CD4-positive, alpha-beta T cell treated with Interleukin-1 beta for 1 hour (primary cell): ENCODE measurements at places on chromosomes 2 and 18.
A peak's percentile ranks its signal among the peaks of the same experiment; 100 is the strongest.

DNA sequence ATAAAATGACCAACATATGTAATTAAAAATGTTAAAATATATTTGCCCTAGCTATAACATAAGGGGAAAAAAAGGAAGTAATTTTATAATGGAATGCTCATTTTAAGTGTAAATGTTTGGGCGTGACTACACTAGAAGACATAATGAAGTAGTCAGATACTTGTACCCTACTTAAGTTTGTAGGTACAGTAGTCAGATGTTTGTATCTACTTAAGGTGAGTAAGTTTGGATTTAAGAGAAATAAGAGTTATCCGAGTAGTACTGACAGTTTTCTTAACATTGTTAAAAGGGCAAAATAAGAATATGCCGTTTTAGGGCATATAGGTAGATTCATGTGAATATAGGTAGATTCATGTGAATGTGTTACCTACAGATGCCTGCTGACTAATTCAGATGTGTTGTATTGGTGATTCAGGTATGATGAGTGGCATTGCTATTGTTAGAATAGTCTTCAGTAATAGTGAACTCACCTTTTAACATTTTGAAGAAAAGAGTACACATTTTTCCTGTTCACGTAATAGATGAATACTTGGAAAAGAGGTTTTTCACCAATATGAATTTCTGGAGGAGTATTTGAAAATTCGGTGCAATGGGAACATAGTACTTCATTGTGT lies 14.9 kb downstream of the VAPA start:
- DNase-seq, result no peak

DNA sequence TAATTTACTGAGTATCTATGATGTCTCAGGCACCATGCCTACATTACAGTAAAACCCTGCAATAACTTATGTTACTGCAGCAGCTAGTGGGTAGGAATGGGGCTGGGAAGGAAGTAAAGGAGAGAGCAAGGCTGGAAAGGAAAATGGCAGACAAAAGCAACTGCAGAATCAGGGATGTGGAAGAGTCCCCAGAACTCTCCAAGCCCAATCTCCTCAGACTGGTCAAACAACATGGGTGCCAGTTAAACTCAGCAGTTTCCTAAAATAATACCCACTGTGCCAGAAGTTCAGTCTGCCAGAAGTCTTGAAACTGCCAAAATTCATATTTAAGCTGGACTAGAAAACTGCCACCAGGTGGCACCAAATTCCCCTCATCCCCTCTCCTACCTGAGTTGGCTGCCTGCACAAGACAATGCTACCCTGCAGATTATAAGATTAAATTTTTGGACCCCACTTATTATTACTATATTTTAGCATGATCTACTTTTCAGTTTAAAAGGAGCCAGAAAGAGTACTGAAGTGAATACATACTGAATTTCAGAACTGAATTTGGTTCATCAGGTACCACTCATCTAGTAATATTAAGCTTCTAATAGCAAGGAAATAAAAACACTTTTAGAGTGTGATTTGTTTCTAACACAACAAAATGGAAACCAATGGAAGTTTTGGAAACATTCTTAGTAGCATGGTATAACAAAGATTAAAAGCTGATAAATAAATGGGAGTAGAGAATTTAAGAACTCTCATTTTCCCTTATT lies 86.8 kb upstream of the DNER start:
- DNase-seq, result peak; percentile 70

GRCh38 chr2:71567625-71568024 lies 114.3 kb downstream of the DYSF start:
- no peak for DNase-seq

DNA sequence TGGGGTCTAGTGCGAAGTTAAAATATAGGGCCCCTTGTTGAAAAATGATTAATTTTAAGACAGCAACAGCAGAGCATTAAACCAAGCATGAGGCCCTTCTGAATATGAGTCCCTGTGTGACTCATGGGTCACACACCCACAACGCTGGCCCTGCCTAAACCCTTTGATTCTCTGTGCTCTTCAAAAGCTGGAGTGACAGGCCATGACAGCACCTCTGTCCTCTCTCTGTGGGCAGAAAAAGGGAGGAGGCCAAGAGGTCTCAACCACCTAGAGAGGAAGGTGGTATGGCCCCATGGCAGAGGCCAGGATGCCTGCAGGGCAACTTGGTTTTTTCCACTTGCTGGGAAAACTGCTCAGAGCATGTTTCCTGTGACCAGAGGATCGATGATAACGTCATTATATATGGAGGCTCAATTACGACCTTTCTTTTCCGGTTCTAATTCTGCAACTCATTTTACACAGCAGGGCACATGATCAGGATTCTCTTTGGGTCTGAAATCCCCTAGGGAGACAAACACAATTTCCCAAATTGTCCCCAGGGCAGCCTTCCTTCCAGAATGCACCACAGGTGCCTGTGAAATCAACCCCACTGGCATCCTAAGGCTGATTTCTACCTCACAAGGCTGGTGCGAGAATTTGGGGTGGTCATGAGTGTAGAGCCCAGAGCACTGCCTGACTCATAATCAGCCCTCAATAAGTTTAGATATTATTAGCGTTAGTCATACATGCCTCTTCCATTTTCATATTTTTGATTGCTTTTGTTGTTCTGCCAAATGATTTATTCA lies 102.0 kb upstream of the PPP1CB start:
- DNase-seq, result no peak
